ENCODE measurements at places on chromosomes 16 and 17.

DNA sequence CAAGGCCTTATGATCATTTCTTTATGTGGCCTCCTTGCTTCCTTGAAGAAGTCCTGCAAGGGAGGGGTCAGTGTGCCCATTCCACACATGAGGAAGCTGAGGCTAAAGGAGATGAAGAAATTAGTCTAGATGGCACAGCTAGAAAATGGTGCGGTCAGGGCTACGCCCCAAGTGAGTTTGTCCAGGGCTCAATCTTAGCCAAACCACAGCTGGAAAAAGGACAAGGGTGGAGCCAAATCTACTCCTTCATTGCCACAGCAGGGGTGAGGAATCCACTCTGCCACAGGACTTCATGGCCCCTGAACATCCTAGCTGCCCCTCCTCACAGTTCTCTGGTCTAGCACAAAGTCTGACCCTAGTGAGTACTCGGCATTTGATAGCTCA, 16.2 kb downstream of the BEAN1 start:
- no peak for DNase-seq

DNA sequence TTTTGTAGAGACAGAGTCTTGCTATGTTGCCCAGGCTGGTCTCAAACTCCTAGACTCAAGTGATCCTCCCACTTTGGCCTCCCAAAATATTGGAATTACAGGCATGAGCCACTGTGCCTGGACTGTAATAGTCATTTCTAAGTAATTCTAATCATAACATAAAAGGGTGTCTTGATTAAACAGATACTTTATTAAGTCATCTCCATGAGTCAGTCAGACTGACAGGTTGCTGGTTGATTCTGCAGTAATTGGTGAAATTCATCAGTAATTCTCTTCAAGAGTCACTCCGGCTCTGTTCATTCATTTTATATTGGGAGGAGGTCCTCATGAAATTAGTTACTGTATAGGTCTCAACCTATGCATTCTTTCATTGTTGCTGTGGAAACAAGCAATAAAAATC, 85.6 kb downstream of the SPECC1 start:
- no peak for DNase-seq

GRCh38 chr16:85917012-85917411, 18.1 kb downstream of the IRF8 start:
- DNase-seq: no peak

DNA sequence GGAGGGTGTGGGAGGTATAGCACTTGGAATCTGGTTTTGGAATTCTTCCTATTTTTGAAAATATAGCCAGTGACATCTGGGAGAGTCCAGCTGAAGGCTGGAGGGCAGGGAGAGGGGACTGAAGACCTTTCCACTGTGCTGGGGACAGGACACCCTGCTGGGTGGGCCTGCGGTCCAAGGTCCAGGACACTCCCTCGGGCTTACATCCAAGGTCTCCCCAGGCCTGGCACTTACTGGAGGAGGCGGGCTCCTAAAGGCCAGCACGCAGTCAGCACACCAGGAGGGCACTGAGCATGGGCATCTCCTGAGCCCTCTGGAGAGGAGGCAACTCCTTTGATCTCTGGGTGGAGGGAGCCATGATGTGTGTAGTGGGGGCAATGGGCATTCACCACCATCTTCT, 35.5 kb upstream of the ETV4 start:
- DNase-seq: no peak
